ENCODE measurements at places on chromosomes 2 and 18.

GRCh38 chr2:45274250-45274926 lies 265.1 kb upstream of the SIX2 start:
- peak; percentile 88 for DNase-seq

- DNase-seq, result no peak
Observed at GRCh38 chr18:10111191-10111590, 197.4 kb downstream of the VAPA start.

DNA sequence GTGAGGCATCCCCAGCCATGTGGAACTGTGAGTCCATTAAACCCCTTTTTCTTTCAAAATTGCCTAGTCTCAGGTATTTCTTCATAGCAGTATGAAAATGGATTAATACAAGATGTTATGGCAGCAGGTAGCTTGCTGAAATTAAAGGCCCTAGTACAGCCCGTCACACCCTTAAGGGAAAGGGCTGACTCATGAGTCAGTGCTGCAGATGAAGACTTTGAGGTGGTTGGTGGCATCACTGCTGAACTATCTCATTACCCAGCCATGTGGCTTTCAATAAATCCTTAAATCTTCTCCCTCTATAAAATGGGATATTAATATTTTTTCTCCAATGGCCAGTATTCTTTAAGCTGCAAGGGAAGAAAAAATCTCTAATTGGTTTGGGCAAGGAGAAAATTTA lies 226.1 kb upstream of the CCDC68 start:
- no peak for DNase-seq

DNA sequence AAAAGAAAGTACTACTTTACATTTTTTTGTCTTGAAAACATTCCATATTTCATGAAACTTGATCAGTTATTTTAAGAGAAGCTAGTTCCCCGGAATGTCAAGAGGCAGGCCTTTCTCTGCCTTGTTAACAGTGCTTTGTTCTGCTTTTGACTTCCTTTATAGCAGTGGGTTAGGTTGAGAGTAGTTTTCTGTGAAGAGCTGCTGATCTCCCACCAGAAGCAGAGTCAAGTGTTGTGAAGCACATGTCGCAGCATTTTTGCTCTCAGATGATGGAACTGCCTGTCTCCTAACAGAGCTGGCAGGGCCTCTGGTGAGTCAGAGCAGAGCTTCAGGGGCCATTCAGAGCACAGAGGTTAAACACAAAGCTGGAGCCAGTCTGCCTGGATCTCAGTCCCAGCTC lies 871.8 kb downstream of the SLC4A3 start:
- DNase-seq, result peak; percentile 33

GRCh38 chr2:151927501-151928221 lies 99.4 kb upstream of the ARL5A start:
- DNase-seq, result peak; percentile 59

- no peak for DNase-seq
Observed at GRCh38 chr18:45365835-45366234, 249.4 kb upstream of the SLC14A2 start.

- no peak for DNase-seq
Observed at GRCh38 chr2:55775828-55776227, 82.2 kb upstream of the PNPT1 start.

Data from NCI-H510A treated with DMSO at 0.1 percent for 48 hours (cell line).